Karpas-422 (cell line): ENCODE measurements at places on chromosomes 3 and 15. TPM values are rescaled to one million over a fixed set of nuclear protein-coding genes. Genes with fewer than 3 reads are reported as not detected.

DNA sequence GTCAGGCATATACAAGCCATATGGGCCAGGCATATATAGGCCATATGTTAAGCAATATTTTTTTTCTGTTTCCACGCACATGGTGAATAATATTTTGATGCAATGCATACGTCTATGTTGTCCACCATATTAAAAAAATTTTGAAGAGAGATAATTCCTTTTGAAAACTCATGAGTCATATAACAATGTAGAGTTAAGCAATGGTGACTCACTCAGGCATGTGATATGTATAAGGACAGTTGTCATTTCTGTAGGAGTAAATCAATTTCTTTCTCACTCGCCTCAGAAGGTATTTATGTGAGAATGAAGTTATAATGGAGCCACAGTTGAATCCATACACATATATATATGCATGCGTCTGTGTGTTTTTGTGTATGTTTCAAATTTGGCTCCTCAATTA lies 272.6 kb downstream of the EPHA3 start:
- H3K36me3 ChIP-seq = no peaks in the 10 kb centered on the region
- no peaks in the 10 kb centered on the region for H3K27me3 ChIP-seq
- no peaks in the 10 kb centered on the region for H3K4me1 ChIP-seq
- no peak overlapping the region for H3K4me3 ChIP-seq
- no peak for DNase-seq
- H3K27ac ChIP-seq = no peak overlapping the region

LYZL4 gene
- not detected in 2 replicates for total RNA-seq

DNA sequence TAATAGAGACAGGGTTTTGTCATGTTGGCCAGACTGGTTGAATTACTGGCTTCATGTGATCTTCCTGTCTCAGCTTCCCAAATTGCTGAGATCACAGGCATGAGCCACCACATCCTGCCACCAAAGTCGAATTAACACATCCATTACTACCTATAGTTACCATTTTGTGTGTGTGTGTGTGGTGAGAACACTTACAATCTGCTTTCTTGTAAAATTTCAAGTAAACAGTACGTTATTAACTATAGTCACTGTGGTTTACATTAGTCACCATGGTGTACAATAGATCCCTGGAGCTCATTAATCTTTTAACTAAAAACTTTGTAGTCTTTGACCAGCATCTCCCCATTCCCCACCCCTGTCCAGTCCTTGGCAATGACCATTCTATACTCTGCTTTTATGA lies 270.0 kb downstream of the NAALADL2 start:
- no peaks in the 10 kb centered on the region for H3K36me3 ChIP-seq
- H3K27me3 ChIP-seq = no peaks in the 10 kb centered on the region
- no peak overlapping the region for H3K27ac ChIP-seq
- no peak for DNase-seq
- H3K4me1 ChIP-seq = no peaks in the 10 kb centered on the region

GRCh38 chr3:171505822-171506333 lies 45.7 kb upstream of the TNIK start:
- H3K27ac ChIP-seq = no peak overlapping the region
- no peaks in the 10 kb centered on the region for H3K27me3 ChIP-seq
- H3K4me1 ChIP-seq = no peaks in the 10 kb centered on the region
- no peak for DNase-seq
- no peak overlapping the region for H3K4me3 ChIP-seq
- no peaks in the 10 kb centered on the region for H3K36me3 ChIP-seq

DNA sequence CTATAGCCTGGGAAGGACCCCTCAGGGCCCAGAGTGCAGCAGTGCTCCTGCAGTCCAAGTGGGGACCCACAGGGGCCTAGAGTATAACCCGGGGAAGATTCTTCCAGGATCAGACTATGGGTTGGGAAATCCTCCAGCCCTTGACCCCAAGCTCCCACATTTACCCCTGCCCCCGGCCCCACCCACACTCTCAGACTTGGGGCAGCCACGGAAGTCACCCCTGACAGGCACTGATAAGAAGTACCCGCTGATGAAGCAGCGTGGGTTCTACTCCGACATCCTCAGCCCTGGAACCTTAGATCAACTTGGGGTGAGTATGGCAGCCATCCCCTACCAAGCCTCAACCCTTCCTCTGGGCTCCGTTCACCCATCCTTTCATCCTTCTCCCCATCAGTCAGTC lies 6.3 kb downstream of the DNAH1 start:
- no peak overlapping the region for H3K4me3 ChIP-seq
- H3K4me1 ChIP-seq = no peaks in the 10 kb centered on the region
- H3K36me3 ChIP-seq = no peaks in the 10 kb centered on the region

ATP13A5 gene
- total RNA-seq = not detected in 2 replicates
